ENCODE measurements at places on chromosomes 13 and 19.
A peak's percentile ranks its signal among the peaks of the same experiment; 100 is the strongest.

- peak; percentile 36 for DNase-seq
Observed at GRCh38 chr19:9039728-9040127, 29.5 kb upstream of the MUC16 start.

GRCh38 chr13:32647926-32648325 is 61.7 kb downstream of the PDS5B start:
- no peak for DNase-seq

DNA sequence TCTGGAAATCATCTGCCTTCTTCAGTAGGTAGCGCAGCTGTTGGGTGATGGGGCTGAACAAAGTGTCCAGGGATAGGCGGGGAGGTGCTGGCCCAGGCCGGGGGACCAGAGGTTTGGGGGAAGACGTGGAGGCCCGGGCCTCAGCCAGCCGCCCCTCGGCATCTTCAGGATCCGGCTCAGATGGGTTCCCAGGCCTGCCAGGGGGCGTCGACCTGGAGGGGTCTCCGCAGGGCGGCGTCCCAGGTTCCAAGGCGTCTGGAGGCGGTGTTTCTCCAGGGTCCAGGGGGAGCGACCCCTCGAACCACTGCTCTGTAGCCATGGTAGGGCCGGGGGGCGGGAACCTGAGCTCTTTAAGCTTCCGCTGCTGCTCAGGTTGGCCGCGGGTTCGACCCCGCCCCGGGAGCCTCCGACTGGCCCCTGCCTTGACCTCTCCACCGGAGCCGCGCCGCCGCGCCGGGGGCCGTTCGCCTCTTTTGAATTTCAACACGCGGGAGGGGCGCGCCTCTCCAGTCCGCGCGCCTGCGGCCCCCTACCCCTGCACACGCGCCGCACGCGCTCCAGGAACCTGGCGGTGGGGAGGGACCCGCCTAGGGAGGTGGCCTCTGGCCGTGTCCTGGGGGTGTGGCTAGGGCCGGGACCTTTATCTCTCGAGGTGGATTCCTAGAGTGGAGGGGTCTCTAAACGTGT is at the start of gene C19orf67:
C19orf67 (minus strand) TSS at position 475 of the 687 bp plus-strand sequence; CDS start at position 319, 156 bp downstream.
- DNase-seq = no peak

DNA sequence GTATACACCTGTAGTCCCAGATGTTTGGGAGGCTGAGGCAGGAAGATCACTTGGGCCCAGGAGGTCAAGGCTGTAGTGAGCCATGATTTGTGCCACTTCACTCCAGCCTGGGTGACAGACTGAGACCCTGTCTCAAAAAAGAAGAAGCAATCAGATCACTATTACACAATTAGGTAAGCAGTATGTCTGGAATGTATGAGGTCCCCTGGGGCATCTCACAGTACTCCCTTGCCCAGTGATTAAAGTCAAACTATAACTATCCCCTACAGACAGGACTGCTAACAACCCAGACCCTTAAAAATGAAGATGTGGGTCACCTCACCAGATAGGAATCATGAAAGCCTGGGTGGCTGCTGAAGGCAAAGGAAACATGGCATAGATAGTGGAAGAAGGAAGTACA is 9.4 kb upstream of the PAN3 start:
- DNase-seq = no peak

GRCh38 chr13:37349916-37350315 is 244.5 kb upstream of the CSNK1A1L start:
- DNase-seq = no peak

DNA sequence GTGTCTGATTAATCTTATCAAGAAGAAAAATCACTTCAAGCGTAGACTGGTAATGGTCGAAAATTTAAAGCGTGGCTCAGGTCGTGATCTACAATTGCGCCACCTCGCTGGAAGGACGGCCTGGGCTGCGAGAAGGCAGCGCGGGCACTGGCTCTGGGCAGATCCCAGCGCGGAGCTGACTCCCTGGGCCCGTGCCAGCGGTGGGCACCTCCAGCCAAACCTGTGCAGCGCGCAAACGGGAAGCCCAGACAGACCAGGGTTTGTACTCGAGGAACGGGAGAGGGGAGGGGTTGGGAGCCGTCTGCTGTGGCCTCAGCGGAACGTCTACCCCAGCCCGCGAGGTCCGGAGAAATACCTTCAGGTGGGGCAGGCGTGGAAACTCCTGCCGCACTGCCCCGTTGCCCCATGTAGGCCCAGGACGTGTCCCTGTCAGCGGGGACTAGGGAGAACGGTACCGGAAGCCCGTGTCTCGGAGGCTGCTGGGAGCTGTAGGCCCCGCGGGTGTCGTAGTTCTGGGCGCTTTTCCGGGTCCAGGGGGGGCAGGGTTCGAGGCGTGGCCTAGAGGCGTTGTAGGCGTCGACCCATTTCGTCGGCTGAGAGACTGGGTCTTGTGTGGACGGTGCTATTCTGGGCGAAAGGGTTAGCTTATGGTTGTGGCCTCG is 21.1 kb downstream of the ZNF274 start:
- DNase-seq = no peak

- DNase-seq = no peak
Observed at GRCh38 chr13:51148223-51148951, 37.3 kb upstream of the C13orf42 start.

DNA sequence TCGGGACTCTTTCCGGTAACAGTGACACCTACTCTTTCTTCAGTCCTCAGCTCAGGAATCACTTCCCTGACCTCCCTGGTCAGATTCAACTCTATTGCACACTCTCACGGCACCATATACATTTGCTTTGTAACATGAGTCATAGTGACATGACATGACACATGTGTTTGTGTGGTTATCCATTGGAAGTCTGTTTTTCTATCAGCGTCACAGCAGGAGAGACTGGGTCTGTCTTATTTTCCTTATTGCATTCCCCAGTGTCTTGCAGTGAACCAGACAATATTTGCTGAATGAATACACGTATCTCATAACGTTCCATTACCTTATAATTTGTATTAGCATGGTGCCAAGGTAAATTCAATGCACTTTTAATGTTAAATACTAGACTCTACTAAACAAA is 102.0 kb downstream of the DCLK1 start:
- DNase-seq = peak; percentile 47

GRCh38 chr13:97426695-97427094 is 7.3 kb upstream of the RAP2A start:
- DNase-seq = no peak

DNA sequence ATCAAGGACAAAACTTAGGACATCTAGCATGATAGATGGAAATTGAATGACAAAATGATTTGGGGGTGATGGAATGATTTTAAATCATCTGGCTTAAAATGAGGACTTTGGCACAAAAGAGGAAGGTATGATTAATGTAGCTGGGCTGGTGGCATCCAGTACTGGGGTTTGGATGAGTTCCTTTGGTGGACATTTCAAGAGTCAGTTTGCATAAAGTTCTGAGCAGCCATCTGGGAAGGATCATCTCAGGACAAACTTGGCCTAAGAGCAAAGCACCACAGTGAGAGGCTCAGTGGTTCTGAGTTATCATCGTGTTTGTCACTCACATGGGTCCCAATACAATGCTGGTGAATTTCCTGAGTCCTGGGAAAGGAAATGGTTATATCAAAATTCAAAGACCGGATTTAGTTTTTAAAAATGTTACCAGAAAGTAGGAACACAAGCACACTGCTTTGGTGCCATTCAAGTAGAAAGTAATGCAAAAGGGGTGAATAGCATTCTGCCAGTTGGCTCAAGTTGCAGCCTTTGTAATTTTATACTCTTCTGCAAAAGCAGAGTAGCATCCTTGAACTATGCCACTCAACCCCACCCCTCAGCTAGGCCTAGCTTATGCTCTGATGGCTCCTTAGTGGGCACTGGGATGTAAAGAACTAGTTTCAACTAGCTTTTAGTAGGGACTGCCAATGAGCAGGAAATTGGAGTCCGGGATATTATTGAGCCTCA is 219.0 kb downstream of the COG6 start:
- no peak for DNase-seq

Data from MCF 10A (cell line).